Colonic mucosa (tissue), 4 donors: ENCODE measurements at places on chromosomes 4 and X. TPM values are rescaled to one million over a fixed set of nuclear protein-coding genes. Genes with fewer than 3 reads are reported as not detected.

SHROOM2 gene
- 3.9 TPM for total RNA-seq

PCDH11X gene
- total RNA-seq, result 0.15 TPM

SPANXN3 gene
- not detected for total RNA-seq

XKRX gene
- total RNA-seq, result 1.0 TPM

CT45A2 gene
- not detected for total RNA-seq

UGT8 gene
- total RNA-seq, result 42.8 TPM

- no peak for DNase-seq
Observed at GRCh38 chrX:43405191-43405590, 250.9 kb upstream of the MAOA start.

DNA sequence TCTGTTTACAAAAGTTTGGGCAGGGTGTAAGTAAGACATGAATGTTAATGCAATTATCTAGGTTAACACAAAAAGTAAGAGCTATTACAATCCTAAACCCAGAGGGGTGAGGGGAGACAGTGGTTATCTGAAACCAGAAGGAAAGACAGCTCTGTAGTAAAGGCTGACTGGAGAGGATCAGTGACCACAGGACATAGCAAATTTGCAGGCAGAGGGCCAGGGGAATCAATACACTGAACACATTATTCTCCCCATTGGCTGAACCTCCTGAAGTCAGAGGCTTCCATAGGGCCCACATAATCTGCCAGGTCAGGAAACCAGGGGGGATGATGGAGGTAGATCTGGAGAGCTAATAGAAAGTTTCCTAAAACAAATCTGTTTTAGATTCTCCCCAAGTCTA, 689.4 kb upstream of the ATOH1 start:
- no peak for DNase-seq

DNA sequence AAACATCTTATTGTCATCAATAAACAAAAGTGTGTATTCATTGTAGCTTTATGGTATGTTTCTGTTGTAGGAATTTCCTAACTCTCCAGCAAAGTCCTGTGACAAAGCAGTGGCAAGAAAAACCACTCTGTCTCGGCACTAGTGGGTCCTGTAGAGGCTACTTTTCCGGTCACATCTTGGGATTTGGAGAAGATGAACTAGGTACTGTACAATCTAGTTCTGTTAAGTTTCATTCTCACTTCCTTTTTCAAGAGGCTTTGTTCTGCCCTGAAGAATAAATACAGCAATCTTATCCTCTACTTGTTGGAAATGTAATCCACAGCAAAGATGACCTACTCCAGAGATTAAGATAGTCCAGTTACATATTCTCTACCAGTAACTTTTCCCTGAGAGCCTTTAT, 69.3 kb downstream of the HHIP start:
- DNase-seq, result no peak

GRCh38 chr4:146795711-146796110, 150.0 kb downstream of the TTC29 start:
- no peak for DNase-seq

DNA sequence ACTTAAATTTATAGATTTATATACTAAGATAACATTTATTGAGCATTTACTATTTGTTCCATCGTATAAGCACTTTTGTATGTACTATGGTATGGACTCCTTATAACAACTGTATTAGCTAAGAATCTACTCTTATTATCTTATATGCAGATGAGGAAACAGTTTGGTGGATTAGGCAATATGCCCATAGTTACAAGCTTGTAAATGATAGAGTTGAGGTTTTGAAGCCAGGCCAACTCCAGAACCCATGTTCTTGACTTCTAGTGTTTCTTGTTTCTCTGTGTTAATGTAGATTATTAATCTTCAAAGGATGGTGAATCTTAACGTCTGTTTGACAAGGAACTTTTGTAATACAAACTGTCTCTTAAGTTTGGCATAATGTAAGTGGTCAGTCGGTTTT, 71.3 kb downstream of the STIM2 start:
- no peak for DNase-seq

GRCh38 chr4:156933633-156934258, 37.9 kb downstream of the PDGFC start:
- no peak for DNase-seq

DNA sequence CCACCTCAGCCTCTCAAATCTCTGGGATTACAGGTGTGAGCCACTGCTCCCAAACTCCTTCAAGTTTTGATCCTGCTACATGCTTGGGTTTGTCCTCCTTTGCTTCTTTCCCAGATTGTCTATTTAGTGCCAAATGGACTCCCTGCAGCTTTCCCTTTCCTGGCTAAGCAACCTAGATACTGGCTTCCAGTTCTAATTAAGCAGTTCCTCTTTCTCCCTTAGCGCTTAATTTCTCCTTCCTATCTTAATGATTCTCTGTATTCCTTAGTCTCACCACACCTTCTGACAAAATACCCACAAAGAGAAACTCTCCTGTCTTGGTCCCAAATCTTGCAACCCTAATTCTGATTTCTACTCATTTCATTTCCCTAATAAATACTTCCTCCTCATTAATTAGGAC, 7.8 kb downstream of the RXFP1 start:
- DNase-seq, result no peak

- DNase-seq, result no peak
Observed at GRCh38 chr4:141576585-141577110, 59.7 kb upstream of the IL15 start.

DNA sequence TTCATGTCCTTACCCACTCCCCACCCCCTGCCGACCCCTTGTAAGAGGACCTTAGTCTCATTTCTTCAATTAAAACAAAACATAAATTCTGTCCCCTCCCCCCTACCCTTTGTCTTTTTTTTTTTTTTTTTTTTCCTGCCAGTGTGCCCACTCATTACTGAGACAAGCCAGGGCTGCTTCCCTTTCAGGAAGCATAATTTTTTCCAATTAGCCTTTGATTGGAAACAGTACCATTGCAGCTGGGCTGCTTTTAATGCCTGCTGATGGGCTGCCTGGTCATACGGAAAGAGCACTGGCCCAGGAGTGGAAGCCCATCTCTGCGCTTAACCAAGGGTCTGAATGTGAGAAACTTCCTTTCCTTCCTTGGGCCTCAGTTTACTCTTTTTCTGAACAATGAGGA, 18.6 kb upstream of the CAPN6 start:
- no peak for DNase-seq

- DNase-seq, result no peak
Observed at GRCh38 chrX:108001218-108001814, 19.1 kb upstream of the TEX13B start.

GRCh38 chr4:122815248-122815647, 11.4 kb upstream of the FGF2 start:
- DNase-seq, result no peak

DNA sequence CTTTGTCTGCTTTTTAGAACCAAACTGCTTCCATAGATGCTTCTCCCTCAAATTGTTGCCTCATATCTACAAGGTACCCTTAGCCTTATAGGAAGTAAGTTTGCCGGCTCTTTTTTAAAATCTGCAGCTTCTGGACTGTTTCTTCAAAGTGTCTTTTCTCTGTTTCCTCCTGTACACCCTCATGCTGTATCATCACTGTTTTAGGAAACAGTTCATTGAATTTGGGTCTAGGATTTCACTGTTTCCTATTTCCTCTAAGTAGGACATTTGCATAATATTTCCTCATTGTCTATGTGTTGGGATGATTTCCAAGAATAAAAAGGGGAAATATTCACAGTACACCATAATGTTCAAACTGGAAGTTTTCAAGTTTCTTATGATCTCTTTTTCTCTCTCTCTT, 43.0 kb downstream of the BANK1 start:
- no peak for DNase-seq

GRCh38 chr4:136742333-136742732, 790.0 kb downstream of the PCDH18 start:
- no peak for DNase-seq

GRCh38 chrX:15298201-15298600, 17.2 kb downstream of the ASB11 start:
- no peak for DNase-seq

DNA sequence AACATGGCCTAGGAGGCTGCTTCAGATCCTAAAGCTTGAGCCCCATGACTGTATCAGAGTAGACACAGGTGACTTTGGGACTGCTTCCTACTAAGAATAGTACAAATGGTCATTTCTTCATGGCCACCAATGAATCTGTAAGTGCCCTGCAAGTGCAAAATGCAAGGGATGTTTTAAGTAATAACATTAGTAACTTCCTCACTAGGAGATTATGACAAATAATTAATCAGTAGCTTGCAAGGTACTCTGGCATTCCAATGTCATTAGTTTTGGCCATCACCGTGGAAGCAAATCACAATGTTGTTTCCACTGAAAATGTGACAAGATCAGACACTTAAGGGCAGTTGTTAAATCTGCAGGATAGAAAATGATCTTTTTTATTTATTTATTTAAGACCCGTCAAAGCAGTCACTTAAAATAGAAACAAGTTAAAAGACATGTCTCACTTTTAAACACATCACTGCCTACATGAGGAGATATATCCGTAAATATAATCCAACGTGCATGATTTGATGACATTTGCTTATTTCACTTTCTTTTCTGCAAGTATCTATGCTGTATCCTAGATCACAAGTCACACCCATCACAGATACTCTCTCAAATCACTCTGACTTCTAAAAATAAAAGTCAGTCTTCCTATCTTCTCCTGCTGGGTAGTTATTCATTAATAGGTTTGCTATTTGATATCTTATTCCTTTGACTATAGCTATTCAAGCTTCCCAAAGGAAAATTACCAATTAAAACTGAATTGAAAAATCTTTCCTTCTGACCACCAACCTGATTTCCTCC, 400.6 kb downstream of the IL15 start:
- DNase-seq, result no peak

- DNase-seq, result peak; percentile 50
Observed at GRCh38 chr4:153143527-153144348, 60.5 kb upstream of the TRIM2 start.

DNA sequence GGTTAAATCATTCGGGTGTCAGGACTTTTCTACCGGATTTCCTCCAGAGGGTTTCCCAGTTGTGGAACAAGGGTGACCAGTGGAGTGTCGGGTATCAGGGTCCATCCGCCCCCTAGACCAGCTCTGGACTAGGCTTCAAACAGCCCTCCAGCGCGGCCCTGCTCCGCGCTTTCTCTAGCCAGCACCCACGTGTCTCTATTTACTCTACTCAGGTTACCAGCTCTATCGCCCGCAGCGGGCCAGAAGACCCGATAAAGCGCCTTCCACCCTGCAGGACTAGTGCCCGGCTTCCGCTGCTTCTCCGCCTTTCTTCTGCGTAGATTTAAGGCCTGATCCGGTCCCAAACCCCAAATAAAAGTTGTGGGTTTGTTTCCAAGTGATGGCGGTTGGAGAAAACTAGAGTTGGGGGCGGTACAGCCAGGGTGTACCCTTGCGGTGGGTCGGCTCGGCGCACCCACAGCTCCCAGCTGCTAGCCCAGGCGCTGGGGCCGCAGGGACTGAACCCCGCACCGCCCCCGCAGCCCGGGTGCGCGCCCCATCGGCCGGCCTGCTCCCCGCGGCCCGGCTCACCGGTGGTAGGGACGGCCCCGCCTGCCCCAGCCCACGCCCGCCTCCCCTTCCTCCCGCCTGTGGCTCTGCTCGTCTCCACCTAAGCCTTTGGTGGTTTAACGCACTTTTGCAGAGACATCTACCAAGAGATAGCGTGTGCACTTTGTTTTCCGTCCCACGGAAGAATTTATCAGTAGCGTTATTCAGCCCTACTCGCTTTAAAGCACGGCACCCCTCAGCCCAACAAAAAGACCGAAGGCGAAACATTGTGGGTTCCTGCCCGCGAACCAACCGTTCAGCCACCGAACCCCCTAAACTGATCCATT, 2.1 kb downstream of the LEF1 start:
- peak; percentile 27 for DNase-seq

- DNase-seq, result no peak
Observed at GRCh38 chr4:145195167-145195952, 15.0 kb upstream of the OTUD4 start.

DNA sequence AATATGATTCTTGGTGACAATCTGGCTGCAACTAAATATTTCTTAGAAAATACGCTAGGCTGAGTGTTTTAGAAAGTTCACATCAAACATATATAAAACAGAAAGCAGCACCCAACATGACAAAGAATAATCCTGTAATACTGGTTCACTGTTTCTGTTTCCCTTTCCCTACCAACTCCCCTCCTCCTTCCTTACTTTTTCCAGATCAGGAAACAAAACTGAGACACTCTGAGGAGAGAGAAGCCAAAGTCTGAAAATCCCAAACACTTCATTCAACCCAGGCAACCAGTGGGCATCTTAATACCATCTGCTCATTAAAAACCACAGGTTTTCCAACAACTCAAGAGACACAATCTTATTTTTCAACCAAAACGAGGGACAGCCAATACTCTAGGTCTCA, 160.4 kb upstream of the MAP3K15 start:
- DNase-seq, result no peak

GRCh38 chrX:120677004-120677652, 47.3 kb upstream of the C1GALT1C1 start:
- no peak for DNase-seq

- DNase-seq, result no peak
Observed at GRCh38 chrX:115413246-115413878, 123.8 kb downstream of the LUZP4 start.

DNA sequence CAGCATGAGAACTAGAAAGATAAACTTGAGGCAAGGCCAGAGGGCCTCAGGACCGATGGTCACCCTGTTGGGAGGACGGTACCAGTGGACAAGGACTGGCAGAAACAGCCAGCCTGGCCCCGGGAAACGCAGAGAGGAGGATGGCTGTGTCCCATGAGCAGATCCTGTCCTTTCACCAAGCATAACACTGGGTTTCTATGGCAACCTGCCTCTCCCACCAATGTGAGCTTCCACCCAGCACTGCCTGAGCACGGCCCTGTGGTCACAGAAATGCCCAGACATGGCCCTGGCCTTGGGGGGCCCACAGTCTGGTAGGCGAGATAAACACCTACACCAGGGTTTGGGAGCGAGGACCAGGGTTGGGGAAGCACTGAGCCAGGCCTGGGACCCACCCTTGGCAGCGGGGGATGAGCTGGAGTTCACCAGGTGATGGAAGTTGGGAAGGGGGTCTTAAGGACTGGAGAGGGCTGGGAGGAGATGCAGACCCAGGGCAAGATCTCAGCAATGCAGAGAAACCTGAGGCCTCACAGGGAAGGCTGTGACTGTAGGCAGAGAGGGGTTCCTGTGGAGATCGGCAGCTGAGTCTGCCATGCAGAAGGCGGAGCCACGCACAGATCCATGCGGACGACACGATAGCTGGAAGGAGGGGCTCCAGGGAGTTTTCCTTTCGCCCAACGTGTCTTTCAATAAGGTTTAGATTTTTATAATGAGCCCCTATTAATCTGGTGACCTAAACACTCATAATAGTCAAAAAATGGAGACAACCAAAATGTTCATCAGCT, 32.7 kb upstream of the CRMP1 start:
- no peak for DNase-seq
